Activated naive CD8-positive, alpha-beta T cell treated with anti-CD3 and anti-CD28 coated beads, Interleukin-2, amount 50 U/mL, for 16 hours (primary cell): ENCODE measurements at places on chromosomes 3 and 15.

DNA sequence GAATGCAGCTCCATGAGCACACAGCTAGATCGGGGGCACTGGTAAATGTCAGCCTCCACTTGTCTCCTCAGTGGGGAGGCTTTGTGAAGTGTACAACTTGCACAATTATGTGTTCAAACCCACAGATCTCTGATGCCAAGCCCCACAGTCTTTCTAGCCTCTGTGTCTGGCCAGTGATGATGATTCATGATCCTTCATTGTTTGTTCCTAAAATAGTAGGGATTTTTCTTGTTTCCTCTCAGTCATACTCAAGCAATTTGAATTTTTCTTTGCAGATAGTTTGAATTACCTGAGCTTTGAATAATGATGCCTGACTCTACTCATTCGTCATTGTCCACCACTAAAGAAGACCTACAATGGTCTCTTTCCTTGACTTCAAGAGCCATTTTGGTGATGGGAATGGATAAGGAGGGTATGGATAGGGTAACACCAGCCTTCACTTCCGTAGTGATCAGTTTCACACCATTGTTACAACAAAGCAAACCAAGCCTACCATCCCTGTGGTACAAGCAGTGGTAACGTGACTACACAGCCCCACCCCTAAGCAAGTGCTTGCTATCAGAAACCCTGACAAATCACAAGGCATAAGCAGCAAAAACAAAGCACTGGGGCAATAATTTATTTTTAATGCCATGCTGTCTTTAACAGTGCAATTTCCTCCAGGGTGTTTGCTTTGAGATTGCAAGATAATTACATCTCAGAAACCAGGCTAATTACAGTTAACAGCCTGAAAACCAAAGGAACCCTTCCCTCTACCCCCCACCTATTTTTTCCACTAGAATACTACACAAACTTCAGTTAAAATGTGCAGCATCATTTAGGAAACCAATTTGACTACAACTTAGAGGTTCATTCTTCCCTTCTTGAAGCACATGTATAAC, 114.1 kb upstream of the PPP2R3A start:
- no peak for DNase-seq

DNA sequence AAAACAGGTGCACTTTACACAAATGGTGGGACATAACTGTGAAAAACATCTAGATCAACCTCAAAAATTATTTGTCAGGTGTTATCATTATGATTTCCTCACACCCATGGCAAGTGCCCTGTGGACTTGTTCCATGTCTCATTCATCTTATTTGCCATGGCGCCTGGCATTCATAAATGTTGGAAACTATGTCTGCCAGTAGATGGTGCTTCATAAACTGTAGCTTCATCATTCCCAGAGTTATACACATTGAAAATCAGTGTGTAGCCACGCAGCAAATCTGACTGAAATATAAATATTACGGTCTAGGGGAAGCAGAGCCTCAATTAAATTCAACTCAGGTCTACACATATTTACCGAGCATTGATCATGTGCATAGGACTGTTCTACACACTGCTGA, 90.7 kb downstream of the IMPG2 start:
- no peak for DNase-seq

DNA sequence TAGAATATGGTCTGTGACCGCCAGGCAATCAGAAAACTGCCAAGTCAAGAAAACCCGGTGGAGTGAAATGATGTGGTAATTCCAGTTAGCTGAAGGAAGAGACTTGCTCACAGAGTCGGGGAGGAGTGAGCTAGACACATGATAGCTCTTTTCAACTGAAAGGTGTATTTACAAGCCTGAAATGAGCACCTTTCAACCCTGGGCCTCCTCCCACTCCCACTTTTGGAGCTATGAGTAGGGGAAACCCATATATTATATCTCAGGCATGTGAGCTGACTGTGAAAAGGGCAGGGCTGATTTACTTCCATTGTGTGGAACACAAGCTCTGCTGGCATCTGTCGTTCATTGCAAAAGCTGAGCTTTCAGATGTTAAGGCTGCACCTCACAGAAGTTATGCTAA, 960.2 kb downstream of the TUSC7 start:
- no peak for DNase-seq

DNA sequence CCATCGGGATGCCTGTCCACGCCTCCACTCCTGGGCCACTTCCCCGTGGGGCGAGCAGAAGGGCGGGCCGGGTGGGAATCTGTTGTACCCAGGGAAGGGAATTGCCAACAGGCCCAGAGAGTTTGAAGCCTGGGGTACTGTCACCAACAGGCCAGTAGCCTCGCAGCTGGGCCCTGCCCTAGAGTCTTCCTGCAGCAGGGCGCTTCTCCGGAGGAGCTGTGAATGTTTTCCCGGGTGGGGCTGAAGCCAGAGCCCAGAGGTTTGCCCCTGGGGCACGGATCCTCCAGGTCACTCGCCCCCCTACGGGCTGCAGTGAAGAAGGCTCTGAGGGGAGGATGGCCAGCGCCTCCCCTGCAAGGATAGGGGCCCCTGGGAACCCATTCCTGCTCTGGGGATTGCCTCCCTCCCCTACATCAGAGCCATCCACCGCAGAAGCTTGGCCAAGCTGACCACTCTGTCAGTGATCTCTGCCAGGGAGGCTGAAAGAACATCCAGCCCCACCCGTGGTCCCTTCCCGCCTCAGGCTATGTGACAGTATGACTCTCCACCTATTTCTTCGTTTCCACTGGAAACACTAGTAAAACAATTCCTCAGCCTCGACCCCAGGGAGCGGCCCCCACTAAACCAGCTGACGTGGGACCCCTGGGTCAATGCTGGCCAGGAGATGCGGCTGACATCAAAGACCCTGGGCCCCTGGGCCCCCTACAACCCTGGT, 16.8 kb downstream of the CIDEC start:
- DNase-seq = no peak

DNA sequence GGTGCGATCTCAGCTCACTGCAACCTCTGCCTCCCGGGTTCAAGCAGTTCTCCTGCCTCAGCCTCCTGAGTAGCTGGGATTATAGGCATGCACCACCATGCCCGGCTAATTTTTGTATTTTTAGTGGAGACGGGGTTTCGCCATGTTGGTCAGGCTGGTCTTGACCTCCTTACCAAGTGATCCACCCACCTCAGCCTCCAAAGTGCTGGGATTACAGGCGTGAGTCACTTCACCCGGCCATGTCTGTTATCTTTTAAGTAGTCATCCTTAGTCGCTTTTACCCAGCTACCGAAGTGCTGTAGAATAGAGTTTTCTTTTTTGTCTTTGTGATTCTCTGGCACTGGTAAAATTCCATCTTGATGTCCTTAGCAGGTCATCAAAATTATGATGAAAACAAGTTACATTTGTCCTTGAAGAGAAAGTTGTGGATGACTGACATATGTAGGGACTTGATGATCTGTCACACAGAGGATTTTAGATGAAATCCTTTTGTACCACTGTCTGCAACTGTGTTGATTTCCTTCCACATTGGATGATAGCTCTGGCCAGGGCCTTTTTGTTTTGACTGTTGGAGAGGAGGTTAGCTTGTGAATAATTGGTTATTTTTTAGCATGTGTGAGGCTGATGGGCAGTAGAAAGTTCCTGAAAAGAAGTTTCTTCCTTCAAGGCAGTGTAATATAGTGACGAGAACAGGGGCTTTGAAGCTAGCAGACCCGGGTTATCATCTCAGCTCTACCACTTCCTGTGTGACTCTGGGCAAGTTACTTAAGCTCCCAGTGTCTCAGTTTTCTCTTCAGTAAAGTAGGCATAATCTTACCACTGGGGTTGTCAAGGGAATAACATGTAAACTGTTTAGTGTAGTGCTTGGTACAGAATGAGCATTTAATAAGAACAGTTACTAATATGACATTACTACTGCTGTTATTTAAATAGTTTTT, 18.8 kb downstream of the ATG7 start:
- no peak for DNase-seq

GRCh38 chr3:33799202-33799551, 747 bp downstream of the PDCD6IP start:
- DNase-seq = no peak

DNA sequence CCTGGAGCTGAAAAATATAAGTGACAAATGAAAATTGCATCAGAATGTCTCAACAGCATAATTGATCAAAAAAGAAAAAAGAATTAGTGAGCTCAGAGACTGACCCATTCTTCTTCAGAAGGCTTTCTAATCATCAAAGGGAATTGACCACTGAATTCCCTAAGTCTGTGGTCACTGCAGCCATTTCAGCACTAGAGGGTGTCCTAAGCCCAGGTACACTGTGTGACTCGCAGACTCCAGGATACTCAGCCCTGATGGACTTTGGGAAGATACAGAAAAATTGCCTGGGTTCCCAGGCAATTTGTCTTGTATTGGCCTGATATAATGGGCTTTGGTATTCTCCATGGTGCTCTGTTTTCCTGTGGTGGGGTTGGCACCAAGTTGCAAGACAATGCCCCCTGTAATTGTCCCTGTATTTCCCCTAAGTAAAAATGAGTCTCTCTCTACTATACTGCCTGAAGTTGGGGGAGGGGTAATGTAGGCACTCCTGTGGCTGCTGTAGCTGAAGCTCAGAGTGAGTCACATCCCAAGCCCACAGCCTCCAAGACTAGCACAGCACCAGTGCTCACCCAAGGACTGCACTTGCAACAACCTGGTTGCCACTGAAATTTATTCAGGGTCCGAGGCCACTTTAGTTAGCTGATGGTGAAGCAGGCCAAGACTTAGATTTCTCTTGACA, 256.0 kb upstream of the STAC start:
- no peak for DNase-seq

DNA sequence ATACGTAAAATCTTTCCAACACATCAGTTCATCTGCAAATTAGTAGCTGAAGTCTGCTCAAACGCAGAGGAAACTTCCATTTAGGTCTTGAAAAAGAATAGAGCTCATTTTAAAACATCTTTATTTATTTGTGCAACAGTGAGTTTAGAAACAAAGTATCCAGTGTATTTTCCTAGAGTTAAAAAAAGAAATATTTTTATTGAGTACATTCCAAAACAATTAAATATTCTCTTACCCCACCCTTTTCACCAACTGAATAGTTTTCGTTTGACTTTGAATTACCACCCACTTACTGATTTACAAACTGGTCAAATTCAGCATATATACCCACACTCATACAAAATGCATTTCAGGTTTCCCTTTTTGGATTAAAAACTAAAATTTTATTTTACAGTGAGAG, 104.7 kb downstream of the ZBTB20 start:
- DNase-seq = no peak

DNA sequence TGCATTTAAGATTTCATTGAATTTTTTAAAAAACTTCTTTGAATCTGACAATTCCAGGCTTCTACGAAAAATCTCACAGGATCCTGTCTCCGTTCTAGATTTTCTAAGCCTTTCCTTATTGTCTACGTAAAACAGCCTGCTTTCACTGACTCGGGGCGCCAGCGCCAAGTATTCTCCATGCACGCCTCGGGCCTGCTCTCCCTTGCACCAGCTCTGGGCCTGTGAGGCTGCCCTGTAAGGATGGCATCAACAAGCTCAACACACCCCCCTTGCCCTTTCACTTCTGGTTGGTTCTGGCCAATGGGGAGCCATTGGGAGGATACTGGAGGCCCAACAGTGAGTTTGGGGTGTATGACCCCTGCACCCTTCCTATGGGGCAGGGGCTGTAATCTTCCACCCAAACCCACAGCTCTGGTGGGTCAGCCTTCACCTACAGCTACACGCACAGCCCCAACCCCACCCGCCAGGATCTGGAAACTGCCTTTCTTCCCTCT, 47.8 kb downstream of the SLC41A3 start:
- DNase-seq = no peak

DNA sequence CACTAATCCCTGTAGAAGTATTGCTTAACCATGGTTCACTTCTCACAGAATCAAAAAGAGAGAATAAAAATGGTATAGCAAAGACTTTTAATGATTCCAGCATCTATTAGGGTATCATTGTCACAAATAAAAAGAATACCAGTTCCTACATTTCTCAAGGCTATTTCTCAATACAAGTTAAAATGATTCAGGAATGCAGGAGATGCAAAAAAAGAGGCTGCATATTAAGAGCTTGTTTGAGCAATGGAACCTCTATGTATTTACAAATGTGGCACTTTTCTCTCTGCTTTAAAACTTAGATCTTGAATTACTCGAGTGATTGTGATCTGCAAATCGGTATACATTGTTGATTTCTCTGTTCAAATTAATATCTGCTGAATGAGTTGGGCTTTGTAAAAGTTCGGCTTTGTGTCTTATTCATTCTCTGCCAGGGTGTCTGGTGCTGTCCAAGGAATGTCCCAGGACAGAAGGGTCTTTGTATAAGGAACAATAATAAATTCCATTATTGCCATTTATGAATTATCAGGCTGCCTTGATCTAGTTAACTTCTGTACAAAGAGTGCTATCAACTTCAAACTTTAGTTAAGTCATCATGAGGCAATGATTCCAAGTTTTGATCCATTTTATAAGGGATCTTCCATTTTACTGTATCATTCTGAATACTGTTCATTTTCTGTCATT, 364.2 kb downstream of the RBMS3 start:
- no peak for DNase-seq

GRCh38 chr15:74461847-74462511, 1.0 kb upstream of the UBL7 start:
- DNase-seq = no peak

GRCh38 chr3:149605902-149606301, 51.9 kb downstream of the WWTR1 start:
- no peak for DNase-seq

DNA sequence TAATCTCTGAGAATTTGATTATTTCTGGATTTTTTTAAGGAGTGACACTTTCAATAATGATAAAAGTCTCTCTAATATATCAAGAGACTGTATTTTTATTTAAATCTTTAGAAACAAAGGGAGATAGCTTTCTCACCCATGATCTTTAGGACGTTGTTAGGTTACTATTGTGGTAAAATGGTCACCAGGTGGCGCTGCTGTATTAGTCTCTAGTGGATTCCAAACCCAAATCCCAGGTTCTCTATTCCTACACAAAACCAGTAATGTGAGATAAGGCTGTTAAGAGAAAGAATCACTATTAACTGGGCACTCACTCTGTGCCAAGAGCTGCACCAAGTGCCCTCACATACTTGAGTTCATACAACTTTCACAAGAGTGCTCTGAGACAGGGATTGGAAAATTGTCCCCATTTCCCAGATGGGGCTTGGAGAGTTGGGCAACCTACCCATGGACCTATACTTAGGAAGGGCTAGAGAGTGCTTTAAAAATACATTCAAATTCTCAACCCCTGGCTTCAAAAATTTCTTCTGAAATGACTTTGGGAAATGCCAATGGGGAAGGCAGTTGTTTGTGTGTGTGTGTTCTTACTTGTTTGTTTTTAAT, 593.4 kb upstream of the TGFBR2 start:
- peak; percentile 5 for DNase-seq

DNA sequence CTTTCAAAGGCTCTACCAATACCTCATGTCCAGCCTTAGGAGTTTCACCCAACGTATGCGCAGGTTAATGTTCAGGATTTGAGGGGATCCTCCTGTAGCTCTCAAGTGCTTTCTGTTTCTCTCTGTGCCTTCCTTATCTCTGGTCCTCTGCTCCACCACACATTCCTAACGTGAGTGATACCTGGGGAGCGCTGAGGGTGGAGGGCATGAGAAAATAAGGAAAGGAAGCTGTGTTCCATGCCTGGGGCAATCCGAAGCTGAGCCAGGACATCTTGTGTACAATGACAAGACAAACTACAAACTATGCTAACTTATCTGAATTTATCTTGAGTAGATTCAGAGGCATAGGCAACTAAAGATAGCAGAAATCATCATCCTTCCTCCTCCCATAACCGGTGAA, 136.4 kb downstream of the SST start:
- no peak for DNase-seq

- peak; percentile 33 for DNase-seq
Observed at GRCh38 chr15:71743861-71744382, 66.4 kb upstream of the NR2E3 start.
